Activated CD4-positive, alpha-beta T cell treated with anti-CD3 and anti-CD28 coated beads, Interleukin-2, amount 50 U/mL, for 4 hours (primary cell): ENCODE measurements at places on chromosomes 5 and 9.

GRCh38 chr9:133773889-133774655 is 35.9 kb upstream of the SARDH start:
- no peak for DNase-seq

DNA sequence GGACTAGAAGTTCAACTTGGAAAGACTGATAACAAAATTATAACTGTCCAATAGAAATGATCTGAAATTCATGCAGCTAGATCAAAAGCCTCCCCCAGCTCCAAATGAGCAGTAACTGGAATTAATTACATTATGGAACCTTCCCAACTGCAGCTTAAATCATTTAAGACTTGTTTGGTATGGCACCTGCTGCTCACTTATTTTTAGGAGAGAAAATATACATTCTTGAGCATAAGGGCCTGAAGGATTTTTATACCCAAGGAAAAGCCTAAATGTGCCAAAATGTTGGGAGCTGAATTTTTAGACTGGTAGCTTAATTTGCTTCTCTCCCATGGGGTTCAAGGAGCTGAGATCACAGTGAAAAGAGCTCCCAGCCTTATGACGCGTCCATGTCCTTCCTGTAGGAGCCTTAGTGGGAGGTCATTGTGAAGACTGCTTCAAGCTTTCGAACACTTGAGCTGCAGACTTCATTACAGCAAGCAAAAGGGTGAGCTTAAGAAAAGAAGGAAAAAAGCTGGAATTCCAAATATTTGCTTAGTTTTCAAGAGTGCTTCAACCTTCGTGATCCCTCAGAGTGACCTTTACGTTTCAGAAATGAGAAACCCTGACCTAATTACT is 276.0 kb downstream of the DMAC1 start:
- no peak for DNase-seq

GRCh38 chr9:136625101-136626065 is 37.3 kb upstream of the EGFL7 start:
- no peak for DNase-seq

GRCh38 chr5:151572657-151573368 is 18.3 kb downstream of the FAT2 start:
- no peak for DNase-seq

- DNase-seq, result no peak
These were observed 138.1 kb downstream of the EMB start for GRCh38 chr5:50302815-50303490.

DNA sequence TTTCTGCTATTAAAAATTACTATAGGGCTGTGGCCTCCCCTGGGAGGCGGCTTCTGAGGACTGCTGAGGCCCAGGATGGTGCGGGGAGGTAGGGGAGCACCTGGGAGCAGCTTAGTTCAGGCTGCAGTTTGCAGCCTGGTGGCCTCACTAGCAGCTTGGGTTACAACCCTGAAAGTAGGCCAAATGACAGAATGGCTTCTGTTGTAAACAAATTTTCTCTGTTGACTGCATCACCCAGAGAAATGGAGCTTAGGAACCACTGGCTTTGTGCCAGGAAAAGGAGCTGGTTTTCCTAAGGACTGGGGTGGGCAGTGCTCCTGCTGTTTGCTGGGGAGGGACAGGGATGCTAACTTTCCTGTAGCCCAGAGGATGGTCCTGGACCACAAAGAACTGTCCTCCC is 130.3 kb downstream of the ENTREP1 start:
- no peak for DNase-seq

- no peak for DNase-seq
These were observed 184.0 kb downstream of the CNTLN start for GRCh38 chr9:17318821-17319320.

DNA sequence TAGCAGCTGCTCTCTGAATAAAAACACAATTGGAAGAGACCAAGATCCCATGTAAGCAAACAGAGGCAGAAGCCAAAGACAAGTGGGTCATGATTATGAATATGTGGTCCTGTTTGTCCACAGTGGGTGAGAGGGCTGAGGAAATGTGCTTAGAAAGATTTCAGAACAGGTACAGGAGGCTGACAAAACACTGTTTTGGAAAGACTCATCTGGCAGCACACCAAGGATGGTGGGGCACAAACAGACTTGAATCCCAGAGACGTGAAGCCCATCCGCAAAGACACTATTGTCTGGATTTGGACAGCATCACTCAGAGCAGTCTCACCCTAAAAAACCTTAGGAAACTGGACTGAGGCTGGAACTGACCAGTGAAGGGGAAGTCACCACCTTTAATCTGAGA is 85.0 kb downstream of the ADRB2 start:
- no peak for DNase-seq

DNA sequence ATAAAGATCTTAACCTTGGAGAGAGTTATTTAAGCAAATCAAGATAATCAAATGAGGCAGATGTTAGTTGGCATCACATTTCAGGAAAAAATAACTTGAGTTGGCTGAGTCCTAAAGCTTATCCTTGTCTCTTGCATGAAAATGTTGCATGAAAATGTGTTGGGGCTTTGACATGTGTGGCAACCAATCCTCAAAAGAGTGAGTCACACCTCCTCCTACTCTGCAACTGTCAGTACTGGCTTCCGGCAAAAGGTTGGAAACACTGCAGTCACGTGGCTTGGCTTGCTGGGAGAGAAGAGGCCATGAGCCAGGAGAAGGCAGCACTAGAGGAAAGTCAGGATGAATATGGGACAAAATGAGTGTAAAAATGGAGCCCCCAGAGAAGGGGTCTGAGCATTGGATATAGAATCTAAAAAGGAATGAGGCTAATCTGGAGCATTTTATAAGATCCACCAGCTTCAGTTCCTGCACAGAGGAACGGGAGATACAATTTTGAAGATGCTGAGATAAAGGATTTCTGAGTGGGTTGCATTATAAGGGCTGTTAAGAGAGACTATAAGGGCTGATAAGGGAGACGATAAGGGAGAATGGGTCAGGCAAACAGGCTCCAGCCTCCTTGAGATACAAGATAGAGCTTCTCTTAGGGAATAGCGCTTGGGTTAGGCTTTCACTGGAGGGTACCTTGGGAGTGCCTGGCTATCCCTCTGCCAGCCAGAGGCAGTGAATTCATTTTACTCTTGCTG is 43.1 kb downstream of the SPATA31D1 start:
- no peak for DNase-seq

- no peak for DNase-seq
These were observed 323.4 kb downstream of the NR2F1-AS1 start for GRCh38 chr5:93257616-93258015.

GRCh38 chr5:31218978-31219377 is 25.5 kb downstream of the CDH6 start:
- no peak for DNase-seq

- DNase-seq, result no peak
These were observed 150.0 kb upstream of the PTCH1 start for GRCh38 chr9:95666785-95667155.

- DNase-seq, result no peak
These were observed 456.1 kb downstream of the PSAT1 start for GRCh38 chr9:78753039-78753438.

DNA sequence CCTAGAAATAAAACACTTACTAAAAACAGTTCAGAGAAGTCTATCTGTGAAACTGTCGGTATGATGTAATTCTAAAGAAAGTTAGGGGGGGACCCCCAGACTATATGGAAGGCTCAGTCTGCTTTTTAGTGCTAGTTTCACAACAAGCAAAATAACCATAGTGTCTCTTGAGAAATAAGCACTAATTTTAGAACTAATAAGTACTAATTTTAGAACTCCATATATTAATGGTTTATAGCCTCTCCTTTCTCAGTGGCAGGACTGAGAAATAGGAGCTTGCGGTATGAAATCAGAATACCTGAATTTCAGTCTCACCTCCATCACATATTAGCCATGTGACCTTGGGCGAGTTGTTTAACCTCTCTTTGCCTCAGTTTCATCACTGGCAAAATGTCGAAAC is 1.4 kb upstream of the PHF24 start:
- no peak for DNase-seq

- no peak for DNase-seq
These were observed 36.9 kb upstream of the ANKRD55 start for GRCh38 chr5:56270058-56270457.

DNA sequence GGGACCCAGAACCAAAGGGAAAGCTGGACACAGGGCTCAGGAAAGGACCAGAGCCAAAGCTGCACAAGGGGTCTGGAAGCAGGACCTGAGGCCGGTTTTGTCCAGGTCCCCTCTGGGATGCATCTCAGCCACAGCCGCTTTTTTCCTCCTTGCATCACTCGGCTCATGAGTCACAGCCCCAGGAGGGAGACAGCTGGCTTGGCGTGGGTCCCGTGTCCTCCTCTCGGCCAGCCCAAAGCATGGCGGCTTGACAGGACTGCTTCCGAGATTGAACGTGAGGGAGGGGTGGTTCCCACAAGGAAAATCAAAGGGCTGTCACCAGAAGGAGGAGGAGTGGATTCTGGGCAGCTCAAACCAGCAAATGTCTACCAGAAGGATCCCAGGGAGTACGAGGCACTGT is 56.7 kb upstream of the CPLX2 start:
- no peak for DNase-seq
